ENCODE measurements at places on chromosomes 6 and 20.

DNA sequence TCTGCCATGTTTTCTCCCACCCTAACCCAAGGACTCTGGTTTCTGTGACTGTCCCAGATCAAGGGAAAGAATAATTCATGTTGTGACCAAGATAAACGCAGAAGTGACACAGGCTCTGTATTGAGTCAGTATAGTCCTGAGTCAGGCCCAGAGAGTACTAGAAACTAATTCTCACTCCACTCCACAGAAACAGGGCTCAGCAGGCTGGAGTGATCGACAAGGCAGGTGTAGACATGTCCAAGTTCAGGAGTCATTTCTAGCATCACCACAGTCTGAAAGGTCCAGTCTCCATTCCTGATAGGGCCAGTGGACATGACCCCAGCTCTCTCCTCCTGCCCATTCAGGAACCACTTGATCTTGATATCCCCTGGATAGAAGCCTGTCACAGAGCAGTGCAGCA is 2.7 kb downstream of the HLA-DOB start:
- no peak for DNase-seq

DNA sequence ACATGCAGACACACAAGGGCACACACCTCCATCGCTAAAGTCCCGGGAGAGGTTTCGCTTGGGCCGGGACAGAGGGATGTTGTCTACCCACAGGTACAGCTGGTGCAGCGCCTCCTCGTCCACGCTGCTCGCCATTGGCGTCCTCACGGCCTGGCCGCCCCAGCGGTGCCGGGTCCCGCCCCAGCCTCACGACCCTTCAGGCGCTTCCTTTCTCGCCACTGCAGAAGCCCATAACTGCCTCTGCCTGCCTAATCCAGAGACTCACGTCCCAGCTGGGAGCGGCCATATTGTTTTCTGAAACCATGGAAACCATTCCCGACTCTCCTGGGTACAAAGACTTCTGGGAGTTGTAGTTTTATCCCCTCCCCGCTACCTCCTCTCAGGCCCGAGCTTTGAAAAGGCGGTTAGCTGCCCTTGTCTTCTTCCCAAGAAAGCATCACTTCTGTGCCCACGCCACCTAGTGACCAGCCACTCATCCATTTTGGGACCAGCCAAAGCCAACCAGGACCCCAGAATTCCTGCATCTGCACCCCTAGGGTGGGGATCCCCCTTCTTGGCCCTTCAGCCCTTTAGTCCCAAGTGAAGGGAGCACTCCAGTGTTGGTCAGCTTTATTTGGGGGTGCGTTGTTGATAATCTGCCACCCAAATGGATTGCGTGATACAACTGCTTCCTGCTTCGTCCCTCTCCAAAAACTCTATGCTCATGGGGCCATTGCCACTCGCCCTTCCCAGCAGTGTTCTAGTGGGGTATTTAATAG is at the start of gene SPEF1:
SPEF1 (minus strand) TSS at position 296 of the 758 bp plus-strand sequence; CDS start at position 135, 161 bp downstream.
- peak; percentile 62 for DNase-seq

DNA sequence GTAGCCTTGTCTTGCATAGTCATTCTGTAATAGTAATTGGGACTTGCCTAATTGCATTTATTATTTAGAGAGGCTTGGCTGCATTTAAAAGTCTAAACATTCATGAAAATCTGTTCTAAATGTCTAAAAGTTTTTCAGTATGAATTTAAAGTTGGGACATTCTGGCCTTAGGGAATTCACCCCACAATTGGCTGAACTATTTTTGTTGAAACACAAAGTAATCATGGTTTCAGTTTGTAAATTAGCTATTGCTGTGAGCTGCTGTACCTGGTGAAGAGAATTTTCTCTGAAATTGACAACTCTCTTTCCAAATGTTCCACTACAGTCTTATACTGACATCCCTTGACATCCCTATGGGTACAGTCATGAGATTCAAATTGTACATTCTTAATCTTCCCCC is 253.0 kb downstream of the FARS2 start:
- no peak for DNase-seq

- no peak for DNase-seq
These were observed 239.7 kb downstream of the ATXN1 start for GRCh38 chr6:16521528-16521927.

- DNase-seq: no peak
These were observed 13.8 kb downstream of the TBPL1 start for GRCh38 chr6:133966654-133967329.

Measured in nucleus accumbens (tissue), 56 donors.